Left lung (tissue), 14 donors: ENCODE measurements at places on chromosomes 13 and 19. TPM values are rescaled to one million over a fixed set of nuclear protein-coding genes. Genes with fewer than 3 reads are reported as not detected.

The PLEKHF1 gene
- 6.1 TPM for total RNA-seq

The SMIM44 gene
- total RNA-seq = not detected

The OR1M1 gene
- not detected for total RNA-seq

The PARP4 gene
- total RNA-seq = 71.9 TPM

The RASGRP4 gene
- 23.8 TPM for total RNA-seq

The TMEM205 gene
- 88.0 TPM for total RNA-seq

The AP1M2 gene
- 36.5 TPM for total RNA-seq

The ZNF578 gene
- total RNA-seq = 2.3 TPM

The PRR22 gene
- total RNA-seq = 4.5 TPM

The CEACAM3 gene
- total RNA-seq = 8.6 TPM
